ENCODE measurements at places on chromosomes 1 and 21.
A peak's percentile ranks its signal among the peaks of the same experiment; 100 is the strongest.

DNA sequence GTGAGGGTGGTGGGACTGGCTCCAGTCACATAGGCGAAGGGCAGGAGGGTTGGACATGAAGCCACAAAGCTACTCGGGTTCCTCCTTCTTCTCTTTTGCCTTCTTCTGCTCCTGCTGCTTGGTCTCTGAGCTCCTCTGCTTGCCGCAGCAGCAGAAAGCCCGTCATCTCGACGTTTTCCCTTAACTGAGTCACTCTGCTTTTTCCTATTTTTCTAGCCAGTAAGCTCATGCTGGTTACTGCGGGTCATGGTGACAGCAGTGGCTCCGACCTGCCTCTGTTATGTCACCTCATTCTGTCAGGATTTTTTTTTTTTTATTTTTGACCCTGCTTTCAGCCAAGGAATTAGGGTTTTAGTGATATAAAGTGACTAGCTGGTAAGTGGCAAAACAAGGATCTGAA is 2.6 kb upstream of the FMOD start:
- no peak for DNase-seq

DNA sequence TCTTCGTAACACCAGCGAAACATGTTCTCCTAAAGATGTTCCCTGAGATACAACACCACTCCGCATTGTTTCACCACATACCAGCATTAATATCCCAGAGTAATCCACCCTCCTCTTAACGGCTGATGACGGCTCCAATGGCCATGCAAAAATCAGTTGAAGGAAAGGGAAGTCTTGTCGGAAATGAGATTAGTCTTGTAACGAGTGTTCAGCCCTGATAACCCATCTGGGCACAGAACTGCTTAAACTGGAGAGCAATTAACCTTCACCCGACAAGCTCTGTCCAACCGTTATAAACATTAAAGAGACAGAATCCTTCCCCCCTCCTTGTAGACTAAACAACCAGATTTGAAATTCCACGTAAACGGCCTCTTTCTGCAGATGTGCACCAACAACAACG is 21.9 kb downstream of the ERG start:
- DNase-seq = peak; percentile 98

GRCh38 chr1:217494767-217495166 is 136.1 kb downstream of the GPATCH2 start:
- no peak for DNase-seq

DNA sequence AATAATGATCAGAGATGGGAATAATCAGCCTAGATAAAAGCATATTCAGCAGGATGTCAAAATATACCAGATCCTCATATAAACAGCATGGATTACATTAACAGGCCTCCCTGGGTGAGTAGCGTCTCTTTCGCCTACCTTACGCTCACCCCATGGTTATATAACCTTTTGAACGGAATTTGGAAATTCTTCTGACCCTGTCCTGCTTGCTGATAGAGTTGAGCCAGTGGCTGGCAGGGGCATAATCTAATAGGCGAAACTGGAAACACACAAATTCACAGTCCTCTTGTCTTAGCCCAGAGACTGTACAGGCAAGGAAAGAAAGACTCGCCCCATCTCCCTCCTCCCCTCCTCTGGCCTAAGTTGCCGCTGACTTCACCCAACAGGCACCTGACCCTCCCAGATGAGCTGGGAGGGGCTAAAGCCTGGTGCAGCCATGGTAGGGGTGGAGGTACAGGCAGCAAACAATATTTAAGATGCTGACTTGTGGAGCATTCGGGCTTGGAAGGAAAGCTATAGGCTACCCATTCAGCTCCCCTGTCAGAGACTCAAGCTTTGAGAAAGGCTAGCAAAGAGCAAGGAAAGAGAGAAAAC is at the start of gene ANGPTL7:
Gene ANGPTL7, plus strand, starts transcription at position 498 of the 594 bp plus-strand sequence. CDS start 225 bp downstream, outside the sequence.
- no peak for DNase-seq

DNA sequence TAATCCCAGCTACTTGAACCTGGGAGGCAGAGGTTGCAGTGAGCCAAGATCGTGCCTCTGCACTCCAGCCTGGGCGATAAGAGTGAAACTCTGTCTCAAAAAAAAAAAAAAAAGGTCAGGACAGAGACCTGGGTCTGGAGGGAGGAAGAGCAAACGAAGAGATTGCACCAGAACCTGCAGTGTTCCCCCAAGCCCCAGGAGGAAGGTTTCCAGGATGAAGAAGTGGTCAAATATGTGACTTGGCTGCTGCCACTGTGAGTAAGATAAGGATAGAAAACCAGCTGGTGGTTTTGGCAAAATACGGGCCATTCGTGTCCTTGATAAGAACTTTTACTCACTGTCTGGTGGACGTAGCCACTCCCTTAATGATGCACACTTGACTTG is 42.2 kb downstream of the CLDN14 start:
- DNase-seq = no peak

DNA sequence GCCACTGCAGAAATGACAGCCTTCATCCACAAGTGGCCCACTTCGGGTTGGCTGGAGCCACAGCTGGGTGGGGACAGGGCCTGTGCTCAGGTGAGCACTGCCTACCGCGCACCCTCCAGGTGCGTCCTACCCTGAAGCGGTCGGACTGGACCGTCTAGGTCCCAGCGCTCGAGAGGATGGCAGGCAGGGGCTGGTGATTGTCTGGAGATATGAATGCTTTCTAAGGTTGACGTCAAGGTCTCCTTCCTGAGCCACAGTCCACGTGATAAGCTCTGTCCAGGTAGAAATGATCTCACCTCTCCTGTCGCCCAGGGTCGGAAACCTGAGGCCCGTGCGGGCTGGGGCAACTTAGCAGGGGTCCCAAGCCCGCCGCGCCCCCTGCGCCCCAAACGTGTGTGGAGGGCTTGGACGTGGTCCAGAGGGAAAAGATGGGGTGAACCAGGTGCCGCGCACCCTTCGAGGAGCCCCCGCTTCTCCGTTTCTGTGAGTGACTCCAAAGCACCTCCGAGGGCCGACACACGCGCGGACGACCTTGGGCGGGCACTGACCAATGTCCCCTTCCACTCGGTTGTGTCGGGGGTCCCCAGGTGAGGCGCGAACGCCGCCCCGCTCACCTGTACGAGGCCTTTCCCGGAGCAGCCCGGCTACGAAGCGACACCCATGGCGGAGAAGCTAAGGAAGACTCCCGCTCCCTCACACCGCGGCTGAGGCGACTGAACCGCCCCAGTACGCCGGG is 853 bp upstream of the DOP1B start:
- DNase-seq = no peak

DNA sequence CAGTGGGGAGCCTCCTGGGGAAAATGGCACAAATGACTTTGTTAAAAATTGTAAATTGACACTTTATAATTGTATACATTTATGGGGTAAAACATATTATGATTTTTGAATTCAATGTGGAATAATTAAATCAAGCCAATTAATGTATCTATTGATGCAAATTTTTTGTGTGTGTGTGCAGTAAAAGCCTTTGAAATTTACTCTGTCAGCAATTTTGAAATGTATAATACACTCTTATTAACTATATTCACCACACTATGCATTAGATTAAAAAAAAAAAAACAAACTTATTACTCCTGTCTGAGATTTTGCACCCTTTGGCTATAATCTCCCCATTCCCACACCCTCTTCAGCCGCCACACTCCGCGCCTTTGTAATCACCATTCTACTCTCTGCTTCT is 119.2 kb downstream of the S1PR1 start:
- DNase-seq = no peak

- no peak for DNase-seq
Observed at GRCh38 chr1:7744882-7745281, 26.2 kb upstream of the VAMP3 start.

- no peak for DNase-seq
Observed at GRCh38 chr1:171421413-171422020, 63.8 kb upstream of the PRRC2C start.

DNA sequence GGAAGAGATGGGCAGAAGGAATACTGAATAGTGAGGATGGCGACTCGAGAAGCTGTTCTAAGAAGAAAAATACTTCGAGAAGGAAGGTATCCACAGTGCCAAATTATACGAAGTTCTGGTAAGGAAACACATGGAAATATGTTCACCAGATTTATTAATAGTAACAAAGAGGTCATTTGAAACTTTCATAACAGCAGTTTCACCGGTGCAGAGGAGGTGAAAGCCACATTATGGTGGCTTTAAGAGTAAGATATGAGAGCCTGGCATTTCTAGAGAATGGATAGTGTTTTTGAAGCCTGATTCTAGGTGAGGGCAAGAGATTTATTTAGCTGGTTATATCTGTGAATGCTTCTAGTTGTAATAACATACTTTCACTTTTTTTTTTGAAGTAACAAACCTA is 56.2 kb downstream of the DPYD start:
- DNase-seq = no peak

DNA sequence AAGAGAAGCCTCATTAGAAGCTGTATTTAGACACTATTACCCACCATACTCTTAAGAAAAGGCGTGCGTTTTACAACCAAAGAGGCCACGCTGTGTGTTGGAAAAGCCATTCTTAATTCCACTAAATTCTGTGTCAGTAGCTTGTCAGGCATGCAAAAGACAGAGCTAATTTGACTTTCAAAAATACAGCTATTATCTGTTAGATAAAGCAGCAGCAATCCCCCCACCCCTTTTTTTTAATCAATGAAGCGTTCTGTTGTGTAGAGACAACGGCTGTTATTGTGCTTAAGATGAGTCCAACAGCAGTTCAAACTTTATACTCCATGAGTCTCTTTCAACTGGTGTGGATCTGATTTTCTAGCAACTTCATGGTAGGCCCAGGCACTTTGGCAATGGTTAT is 43.5 kb downstream of the PLA2G4A start:
- no peak for DNase-seq

- no peak for DNase-seq
Observed at GRCh38 chr1:94937820-94938219, 10.9 kb upstream of the CNN3 start.

- DNase-seq = no peak
Observed at GRCh38 chr1:228094432-228095016, 8.6 kb downstream of the C1orf35 start.

- no peak for DNase-seq
Observed at GRCh38 chr1:154320882-154321608, at the start of gene AQP10. TSS of gene AQP10 (plus strand) at chr1:154321093. CDS start at chr1:154321156, 63 bp downstream.

GRCh38 chr1:15425958-15426357 is 12.3 kb upstream of the CTRC start:
- no peak for DNase-seq

DNA sequence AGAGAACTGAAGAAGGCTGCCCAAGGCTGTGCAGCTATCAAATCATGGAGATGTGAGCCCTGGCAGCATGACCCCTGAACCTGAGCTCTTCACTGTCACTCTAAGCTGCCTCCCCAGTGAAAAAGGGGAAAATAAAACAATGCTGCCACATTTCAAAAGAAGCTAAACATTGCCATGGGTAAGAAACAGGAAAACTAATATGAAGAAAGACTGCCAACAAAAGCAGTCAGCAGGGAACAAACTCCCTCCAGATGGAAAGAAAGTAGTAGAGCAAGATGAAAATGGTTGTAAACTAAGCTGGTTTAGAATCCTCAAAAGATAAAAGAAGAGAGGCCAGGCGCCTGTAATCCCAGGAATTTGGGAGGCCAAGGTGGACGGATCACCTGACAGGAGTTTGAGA is 36.2 kb upstream of the CSF1 start:
- DNase-seq = no peak

DNA sequence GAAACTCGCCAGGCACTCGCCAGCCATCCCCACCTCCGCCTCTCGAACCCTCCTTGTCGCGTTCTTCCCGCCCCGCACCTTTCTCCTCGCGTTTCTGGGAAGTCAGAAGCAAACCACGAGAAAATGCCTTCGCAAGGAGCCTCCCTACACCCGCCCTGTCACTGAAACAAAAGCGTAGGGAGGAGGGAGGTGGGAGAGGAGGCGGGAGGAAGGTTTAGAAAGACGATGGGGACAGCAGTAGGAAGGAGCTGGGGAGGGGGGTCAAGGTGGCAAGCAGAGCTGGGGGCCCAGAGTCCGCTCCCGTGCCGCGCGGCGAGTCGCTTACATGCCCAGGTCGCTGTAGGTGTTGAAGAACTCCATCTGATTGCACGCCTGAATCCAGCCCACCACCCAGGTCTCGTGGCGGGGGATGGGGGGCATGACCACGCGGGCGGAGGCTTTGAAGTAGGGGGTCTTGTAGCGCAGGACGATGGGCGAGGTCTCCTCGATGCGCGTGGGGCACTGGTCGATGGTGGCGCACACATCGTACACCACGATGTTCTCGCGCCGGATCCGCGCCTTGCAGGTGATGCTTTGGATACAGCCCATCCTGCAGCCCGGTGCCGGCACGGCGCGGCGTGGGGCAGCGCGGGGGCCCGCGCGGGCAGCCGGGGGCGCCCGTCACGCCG is 1.0 kb downstream of the FAM78B start:
- no peak for DNase-seq

GRCh38 chr1:244231572-244232315 is 180.7 kb downstream of the ZBTB18 start:
- peak; percentile 73 for DNase-seq

GRCh38 chr1:7993593-7994479 is 32.3 kb downstream of the ERRFI1 start:
- DNase-seq = no peak

- DNase-seq = no peak
Observed at GRCh38 chr1:77487631-77488030, 194.8 kb downstream of the ZZZ3 start.

DNA sequence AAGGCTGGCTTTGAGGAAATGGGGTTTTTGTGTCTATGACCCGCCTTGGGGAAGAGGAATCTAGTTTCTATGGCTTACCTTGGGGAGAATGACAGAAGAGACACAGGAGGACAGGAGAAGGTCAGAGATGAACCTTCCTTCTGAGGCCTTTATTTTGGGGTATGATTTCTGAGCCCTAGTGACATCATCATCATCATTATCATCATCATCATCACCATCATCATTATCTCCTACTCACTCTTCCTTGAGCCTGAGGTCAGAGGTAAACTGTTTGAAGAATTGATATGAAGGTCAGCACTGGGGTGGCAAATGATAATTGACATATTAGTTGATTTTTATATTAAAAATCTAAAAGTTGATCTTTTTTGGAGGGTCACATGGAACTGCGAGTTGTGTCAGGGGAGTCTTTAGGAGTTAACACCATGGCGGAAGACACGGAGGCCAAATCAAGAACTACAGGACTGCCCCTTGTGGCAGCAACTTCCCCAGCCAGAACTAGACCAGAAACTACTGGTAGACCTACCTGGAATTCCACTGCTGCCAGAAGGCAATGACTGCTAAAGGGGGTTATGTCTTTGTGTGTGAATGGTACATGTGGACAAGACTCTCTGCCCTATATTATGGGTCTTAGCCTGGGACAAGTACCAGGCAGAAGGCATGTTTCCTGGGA is 49.8 kb upstream of the WLS start:
- no peak for DNase-seq

- DNase-seq = no peak
Observed at GRCh38 chr1:93827128-93827527, 51.9 kb downstream of the DNTTIP2 start.

GRCh38 chr1:153032677-153033308 is 1.8 kb downstream of the SPRR1B start:
- DNase-seq = no peak

- DNase-seq = no peak
Observed at GRCh38 chr1:42177541-42177981, 13.0 kb upstream of the GUCA2A start.

- no peak for DNase-seq
Observed at GRCh38 chr1:240136402-240136801, 44.7 kb downstream of the FMN2 start.

GRCh38 chr1:155499953-155500639 is 62.5 kb downstream of the ASH1L start:
- DNase-seq = peak; percentile 24

- DNase-seq = no peak
Observed at GRCh38 chr1:229305392-229305791, 34.5 kb downstream of the RAB4A start.

Measured in Jurkat, Clone E6-1 (cell line).